ENCODE measurements at places on chromosomes 3 and 15.

DNA sequence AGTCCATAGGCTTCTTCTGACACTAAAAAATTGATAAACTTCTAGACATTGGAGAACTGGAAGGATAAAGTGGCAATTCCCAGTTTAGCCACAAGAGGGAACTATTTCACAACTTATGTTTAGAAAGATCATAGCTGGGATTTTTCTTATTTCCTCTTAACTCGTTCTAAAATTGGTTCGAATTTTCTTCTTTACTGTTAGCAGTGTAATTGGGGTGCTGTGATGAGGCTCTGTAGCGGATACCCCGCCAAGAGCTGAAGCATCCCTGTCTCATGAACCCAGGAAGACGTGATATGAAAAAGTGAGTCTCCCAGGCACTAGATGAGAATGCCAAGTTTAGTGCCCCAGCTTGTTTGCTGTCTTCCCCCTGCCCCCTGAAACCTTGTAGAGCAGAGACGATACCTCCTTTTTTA is 85.1 kb downstream of the PDCD6IP start:
- DNase-seq = peak; percentile 29

- no peak for DNase-seq
Observed at GRCh38 chr3:42265059-42265991, 660 bp downstream of the CCK start.

- DNase-seq = no peak
Observed at GRCh38 chr3:107629566-107629965, 106.8 kb downstream of the BBX start.

DNA sequence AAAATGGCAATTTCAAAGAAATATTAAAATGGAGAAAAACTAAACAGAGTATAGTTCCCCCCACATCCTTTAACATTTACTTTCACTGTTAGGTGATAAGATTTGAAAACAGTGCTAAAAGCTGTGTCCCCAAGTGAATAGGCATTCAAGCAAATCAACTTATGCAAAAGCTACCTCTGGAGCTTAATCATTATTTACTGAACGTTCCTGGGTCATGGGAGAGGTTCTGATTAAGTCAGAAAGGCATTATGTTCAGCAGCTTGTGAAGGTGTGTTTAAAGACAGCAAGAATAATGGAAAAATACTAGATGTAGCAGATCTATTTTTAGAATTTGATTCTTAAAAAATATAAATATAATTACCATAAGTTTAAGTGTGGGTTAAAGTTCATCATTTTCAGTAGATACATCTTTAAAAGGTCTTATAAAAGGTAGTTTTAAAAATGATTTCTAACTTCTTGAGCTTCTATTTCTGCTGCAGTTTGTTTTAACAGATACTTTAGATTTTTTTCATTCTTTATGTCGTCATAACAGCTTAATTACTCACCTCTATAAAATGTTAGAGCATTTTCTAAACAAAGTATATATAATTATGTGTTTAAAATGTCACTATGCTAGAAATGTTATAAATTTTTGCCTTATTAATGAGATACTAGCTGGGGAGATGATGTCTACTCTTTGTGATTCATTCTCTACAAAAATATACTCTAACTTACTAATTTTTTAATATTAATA is 127.9 kb downstream of the MITF start:
- DNase-seq = no peak

- no peak for DNase-seq
Observed at GRCh38 chr15:82847703-82848102, 38.3 kb downstream of the WHAMM start.

GRCh38 chr15:58589047-58589446 is 157.3 kb downstream of the LIPC start:
- no peak for DNase-seq

- DNase-seq = no peak
Observed at GRCh38 chr3:171343693-171344092, 116.5 kb downstream of the TNIK start.

DNA sequence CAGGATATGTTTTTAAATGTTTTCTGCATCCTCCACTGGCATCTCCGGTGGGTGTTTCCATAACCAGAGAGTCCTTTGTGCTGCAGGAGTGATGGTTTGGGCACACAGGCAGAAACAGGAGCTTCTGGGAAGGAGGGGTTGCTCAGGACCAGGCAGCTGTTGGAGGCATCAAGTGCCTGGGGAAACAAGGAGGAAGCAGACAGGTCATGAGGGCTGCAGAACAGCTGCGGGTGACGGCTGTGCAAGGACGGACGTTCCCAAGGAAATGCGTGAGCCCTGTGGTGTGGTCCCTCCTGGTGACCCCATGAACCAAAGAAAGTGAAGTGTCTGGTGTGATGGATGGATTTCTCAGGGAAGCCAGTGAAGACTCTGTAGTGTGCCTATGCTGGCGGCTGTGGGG is 61.2 kb upstream of the TNFAIP8L3 start:
- DNase-seq = no peak

- peak; percentile 93 for DNase-seq
Observed at GRCh38 chr15:94230883-94231722, at the start of gene MCTP2. Gene MCTP2, plus strand, starts transcription at chr15:94231561. Its CDS starts 66,705 bp downstream, at chr15:94298266.

GRCh38 chr3:170259907-170260306 is 37.7 kb downstream of the PRKCI start:
- DNase-seq = no peak

- no peak for DNase-seq
Observed at GRCh38 chr3:11206316-11206715, 52.0 kb downstream of the HRH1 start.

DNA sequence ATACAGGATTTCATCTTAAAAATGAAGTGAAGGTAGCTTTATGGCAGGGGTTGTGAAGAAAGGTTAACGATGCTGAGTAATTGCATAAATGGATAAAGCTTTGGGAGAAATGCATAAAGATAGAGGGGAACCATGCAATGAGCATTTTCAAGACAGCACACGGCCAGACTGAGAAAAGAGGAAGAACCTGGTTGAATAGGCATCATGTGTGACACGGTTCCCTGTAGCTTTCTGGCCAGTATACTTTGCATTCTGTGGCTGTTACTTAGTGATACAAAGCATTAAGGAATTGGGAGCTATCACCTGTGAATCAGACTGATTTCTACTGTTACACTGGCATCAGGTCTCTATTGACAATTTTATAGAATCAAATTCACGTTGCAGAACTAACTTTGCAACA is 33.3 kb downstream of the NR2C2 start:
- peak; percentile 20 for DNase-seq

GRCh38 chr3:149959443-149959842 is 11.3 kb downstream of the PFN2 start:
- DNase-seq = no peak

DNA sequence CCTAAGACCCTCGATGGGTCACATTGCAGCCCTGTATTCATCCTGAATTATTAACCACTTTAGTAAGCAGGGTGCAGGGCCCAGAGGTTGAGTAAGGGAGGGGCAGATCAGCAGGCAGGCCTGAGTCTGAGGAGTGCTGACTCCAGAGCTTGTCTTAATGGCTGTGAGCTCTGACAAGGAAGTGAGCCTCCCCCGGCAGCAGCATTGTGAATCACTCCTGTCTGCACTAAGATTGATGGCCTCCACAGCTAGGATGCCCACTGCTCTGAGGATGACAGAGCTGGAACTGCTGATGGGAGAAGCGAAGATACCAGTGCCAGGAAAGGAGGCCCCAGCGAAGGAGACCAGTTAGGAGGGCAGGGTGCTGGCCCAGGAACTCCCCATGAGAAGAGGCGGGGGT is 46.5 kb upstream of the CCDC174 start:
- DNase-seq = no peak

DNA sequence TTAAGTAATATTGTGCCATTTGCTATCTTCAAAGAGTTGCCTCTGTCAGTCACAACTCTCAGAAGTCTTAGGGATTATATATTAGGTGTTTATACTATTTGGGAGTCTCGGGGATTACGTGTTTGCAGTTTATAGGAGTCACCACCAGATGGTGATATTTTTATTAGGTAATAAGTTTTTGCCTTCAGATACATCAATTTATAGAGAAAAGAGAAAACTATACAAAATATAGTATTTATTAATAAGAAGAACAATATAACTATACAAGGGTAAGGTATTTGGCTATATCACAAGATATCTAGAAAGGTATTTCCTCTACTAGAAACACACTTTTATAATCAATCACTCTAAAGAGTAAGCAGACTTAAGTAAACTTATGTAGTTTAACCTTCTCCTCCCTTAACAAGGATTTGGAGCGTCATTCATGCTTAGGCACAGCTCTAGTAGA is 10.7 kb upstream of the DHX36 start:
- no peak for DNase-seq

GRCh38 chr15:93031103-93031464 is 57.9 kb downstream of the RGMA start:
- DNase-seq = no peak
